Foreskin keratinocyte (primary cell): ENCODE measurements at places on chromosomes 13 and 19. TPM values are rescaled to one million over a fixed set of nuclear protein-coding genes. Genes with fewer than 3 reads are reported as not detected.
A peak's percentile ranks its signal among the peaks of the same experiment; 100 is the strongest.

GRCh38 chr13:45827318-45827717 lies 24.2 kb downstream of the SIAH3 start:
- DNase-seq, result no peak

- no peak for DNase-seq
Measured at GRCh38 chr13:33014291-33014690, 1.9 kb upstream of the KL start.

The UQCRFS1 gene
- 42.2 and 43.4 TPM in 2 replicates for total RNA-seq

DNA sequence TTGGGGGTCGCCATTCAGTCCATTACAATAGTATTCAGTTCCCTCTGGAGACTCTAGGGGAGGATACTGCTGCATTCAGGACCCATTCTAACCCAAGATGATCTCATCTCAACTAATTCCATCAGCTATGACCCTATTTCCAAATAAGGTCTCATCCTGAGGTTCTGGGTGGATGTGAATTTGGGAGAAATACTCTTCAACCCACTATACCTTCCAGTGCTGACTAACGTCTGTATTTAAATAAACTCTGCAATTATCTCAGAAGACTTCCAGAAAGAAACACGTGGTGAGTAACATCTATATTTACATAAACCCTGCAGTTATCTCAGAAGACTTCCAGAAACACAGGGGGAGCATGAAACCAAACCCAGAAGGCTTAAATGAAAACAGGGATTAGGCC lies 1300.7 kb downstream of the PCDH9 start:
- DNase-seq, result no peak

GRCh38 chr13:42445354-42445753 lies 128.6 kb upstream of the TNFSF11 start:
- DNase-seq, result no peak

DNA sequence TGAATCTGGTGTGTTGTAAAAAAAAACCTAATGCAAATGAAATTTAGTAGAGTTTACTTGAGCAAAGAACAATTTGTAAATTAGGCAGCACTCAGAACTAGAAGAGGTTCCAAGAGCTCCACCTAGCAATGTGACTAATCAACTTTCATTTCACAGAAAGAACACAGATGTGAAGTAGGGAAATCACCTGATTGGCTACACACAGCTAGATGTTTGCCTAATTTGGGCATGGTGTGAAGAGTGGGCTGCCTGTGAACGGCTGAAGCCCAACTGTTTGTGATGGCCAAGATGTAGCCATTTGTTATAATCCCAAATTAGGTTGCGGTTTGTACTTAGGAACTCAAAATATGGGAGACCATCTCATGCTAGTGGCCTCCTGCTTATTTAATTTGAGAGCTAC lies 724.4 kb upstream of the SLITRK5 start:
- DNase-seq, result peak; percentile 12

DNA sequence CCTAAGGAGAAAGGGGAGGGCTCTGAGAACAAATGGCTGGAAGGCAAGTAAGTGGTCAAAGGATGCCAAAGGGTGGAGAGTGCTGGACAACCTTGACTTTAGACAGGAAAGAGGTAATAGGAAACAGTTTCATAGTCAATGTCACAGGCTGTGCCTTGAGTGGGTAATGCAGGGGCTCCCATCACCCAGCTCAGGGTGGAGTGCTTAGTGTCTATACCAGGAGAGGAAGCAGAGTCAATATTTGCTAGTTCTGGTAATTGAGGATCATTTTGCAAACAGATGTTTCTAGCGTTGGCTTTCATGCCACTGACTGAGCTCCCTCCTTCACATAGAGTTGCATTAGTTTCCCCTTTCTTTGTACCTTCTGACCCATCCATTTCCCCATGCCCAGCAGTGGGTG lies 64.6 kb upstream of the KL start:
- no peak for DNase-seq

DNA sequence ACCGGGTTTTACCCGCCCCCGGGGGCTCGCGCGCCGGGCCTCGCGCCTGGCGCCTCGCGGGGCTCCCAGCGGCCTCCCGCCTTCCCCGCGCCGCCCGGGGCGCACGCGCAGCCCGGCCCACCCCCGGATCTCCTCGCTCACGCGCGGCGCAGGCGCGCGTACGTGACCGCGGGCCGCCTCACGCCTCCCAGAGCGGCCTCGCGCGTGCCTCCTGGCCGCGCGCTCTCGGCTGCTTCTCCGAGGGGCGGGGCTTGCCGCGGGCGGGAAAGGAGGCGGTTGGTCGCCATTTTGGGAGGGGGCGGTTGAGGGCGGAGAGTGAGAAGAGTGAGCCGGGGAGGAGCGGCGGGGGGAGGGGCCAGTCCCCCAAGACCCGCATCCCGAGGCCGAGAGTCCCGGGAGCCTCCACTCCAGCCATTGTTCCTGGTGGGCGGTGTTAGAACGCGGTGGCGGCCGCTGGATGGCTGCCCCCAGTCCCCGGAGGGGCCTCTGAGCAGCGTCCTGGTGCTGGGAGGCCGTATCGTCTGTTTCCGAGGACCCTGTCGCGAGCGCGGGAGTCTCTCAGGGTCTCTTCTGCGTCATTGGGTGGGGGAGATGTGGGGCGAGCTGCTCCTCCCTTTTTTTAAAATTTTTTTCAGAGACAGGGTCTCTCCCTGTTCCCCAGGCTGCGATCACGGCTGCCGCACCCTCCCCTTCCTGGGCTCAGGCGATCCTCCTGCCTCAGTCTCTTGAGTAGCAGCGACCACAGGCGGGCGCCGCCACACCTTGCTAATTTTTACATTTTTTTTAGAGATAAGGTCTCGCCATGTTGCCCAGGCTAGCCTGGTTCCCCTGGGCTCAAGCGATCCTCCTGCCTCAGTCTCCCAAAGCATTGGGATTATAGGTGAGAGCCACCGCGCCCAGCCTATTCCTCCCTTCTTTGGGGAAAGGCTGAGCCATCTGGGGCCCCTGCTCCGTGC lies at the start of gene ZNF541:
Gene ZNF541 (minus strand): TSS at position 78 of the 956 bp plus-strand sequence. CDS start 17,292 bp downstream, outside the sequence.
- DNase-seq, result no peak

The PPM1N gene
- 2.0 and 2.1 TPM in 2 replicates for total RNA-seq

DNA sequence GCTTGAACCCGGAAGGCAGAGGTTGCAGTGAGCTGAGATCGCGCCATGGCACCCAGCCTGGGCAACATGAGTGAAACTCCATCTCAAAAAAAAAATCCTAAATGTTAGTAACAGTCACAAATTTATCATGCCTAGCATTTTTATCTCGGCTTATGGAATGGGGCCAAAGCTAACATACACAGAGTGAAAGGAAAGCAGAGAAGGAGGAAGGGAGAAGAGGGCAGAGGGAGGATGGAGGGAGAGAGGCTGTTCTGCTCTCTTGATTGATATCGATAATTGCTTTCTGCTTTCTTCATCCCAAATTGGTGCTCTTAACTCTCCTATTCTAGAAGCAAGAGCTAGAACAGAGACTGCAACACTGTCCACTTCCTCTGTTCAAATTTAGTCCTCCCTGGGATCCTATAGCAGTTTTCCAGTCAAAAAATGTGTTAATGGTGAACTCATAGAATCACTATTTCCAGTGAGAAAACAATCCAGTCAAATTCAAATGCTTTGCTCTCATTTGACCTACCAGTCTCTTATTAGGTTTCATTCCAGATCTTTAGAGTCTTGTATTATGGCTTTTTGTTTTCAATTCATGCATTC lies 15.8 kb upstream of the TUBGCP3 start:
- DNase-seq, result no peak

DNA sequence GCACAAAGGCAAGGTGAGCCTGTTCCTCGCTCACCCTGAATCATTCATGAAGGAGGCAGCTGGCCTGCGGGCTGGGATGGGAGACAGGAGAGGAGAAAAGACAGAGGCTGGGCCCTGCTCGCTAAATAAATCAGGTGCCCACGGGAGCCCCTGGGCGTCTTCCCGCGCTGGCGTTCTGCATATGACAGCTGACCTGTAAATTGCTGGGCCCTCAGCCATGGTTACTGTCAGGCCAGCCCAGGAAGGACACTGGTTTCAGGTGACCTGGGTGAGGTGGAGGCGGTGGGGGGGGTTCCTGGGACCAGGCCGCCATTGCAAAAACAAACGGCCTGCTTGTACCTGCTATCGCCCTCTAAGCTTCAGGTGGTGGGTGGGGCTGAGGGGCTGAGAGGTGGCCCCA lies 3.4 kb upstream of the PTBP1 start:
- DNase-seq, result no peak

- no peak for DNase-seq
Measured at GRCh38 chr19:7856109-7856591, 18.0 kb downstream of the PRR36 start.
